ENCODE measurements at places on chromosomes 2 and 18.
A peak's percentile ranks its signal among the peaks of the same experiment; 100 is the strongest.

- DNase-seq: no peak
Observed at GRCh38 chr2:169946092-169946491, 118.8 kb downstream of the UBR3 start.

GRCh38 chr2:75892490-75892889 lies 181.8 kb upstream of the GCFC2 start:
- DNase-seq: no peak

DNA sequence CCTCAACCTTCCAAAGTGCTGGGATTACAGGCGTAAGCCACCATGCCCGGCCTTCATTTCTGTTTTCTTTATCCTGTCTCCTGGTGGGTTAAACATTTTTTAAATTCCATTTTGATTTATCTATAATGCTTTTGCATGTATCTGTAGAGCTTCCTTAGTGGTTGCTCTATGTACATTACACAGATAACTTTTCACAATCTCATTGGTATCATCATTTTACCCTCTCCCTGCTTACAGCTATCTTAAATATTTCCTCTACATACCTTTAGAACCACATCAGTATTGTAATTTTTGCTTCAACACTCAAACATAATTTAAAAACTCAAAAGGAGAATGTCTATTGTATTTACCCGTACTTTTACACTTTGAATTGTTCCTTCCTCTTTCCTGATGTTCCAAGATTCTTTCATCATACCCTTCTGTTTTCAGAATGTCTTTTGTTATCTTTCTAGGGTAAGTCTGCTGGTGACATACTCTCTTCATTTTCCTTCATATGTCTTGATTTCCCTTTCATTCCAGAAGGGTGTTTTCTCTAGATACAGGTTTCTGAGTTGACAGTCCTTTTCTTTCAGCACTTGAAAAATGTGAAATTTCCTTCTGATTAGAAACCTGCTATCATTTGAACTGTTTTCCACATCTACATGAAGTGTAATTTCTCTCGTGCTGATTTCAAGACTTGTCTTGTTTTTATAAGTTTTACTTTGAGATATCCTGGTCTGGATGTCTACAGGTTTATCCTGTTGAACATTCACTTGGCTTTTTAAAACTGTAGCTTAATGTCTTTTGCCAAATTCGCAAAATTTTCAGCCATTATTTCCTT lies 21.9 kb downstream of the PPP3R1 start:
- DNase-seq: no peak

DNA sequence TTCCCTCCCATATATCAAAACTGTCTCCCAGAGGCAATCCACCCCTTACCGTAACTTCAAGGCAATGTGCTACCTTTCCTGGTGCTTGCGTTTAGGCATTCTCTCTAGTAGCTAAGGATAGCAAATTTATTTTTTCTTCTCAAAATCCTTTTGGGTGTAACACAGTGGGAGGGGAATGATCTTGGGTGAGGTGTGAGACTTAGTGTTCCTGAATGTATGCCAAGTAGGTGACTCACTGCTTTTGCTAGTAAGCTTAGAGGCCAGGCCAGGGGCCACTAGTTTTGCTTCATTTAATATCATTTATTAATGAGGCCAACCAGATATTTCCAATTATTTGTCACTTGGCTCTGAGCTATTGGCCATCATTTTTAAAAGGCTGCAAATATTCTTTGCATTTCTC lies 135.5 kb downstream of the NAPG start:
- DNase-seq: no peak

- no peak for DNase-seq
Observed at GRCh38 chr18:5430131-5430530, 113.7 kb downstream of the EPB41L3 start.

GRCh38 chr2:196220671-196221070 lies 49.3 kb upstream of the STK17B start:
- no peak for DNase-seq

- no peak for DNase-seq
Observed at GRCh38 chr2:229375251-229375650, 104.2 kb upstream of the PID1 start.

- no peak for DNase-seq
Observed at GRCh38 chr2:141362311-141362710, 768.5 kb downstream of the LRP1B start.

DNA sequence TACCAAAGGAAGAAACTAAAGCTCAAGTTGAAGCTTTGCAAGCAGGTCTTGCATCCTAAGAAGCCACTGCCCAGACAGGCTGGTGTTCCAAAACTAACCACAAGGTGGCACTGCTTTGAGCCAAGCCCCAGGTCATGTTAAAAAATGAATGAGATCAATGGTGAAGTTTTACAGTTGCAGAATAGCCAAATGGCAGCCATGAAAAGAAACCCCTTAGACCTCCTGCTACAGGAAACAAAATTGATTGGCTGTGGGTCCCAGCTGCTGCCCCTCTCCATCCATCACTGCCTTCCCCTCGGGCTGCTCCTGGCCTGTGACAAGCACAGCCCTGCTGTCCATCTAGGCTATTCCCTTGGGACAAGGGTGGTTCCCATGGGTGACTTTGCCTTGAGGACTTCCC lies 20.7 kb upstream of the MREG start:
- DNase-seq: peak; percentile 52

DNA sequence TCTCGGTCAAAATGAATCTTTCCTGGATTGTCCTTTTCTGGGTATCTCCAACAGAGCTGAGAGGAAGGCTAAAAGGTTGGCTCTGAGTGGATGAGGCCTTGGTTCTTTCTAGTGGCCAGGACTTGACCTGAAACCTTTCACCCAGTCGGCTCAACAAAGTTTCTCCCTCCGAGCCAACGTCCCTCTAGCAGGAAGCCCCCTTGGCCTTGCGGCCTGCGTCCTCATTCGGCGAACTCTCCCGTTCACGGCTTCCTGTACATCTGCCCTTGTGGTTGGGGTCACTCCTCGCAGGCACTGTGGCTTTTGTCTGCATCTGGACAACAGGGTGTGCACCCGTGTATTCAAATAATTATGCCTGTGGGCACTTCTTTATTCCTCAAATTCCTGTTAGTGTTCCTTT lies 9.4 kb upstream of the SIX3 start:
- no peak for DNase-seq

DNA sequence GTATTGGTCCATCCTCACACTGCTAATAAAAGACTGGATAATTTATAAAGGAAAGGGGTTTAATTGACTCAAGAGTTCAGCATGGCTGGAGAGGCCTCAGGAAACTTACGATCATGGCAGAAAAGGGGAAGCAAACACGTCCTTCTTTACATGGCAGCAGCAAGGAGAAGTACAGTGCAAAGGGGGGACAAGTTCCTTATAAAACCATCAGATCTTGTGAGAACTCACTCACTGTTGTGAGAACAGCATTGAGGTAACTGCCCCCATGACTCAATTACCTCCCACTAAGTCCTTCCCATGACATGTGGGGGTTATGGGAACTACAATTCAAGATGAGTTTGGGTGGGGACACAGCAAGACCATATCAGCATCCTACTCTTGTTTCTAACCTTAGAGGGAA lies 37.0 kb downstream of the SP100 start:
- no peak for DNase-seq

DNA sequence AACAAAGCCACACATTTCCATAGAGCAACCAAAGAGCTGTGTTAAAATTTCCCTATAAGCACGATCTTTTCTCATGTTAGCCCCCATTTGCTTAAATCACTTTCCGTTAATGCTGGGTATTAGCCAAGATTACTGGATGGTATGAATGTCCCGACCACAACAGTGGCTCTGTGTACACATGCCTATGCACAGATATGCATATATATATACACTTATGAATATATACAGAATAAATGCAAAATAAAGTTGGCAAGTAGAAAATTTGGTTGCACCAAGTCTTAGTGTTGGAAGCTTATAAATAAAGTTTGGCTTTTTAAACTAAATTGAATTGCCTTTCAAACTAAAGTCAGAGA lies 265.9 kb upstream of the ETAA1 start:
- DNase-seq: no peak

- DNase-seq: no peak
Observed at GRCh38 chr2:138035608-138036217, 71.4 kb downstream of the HNMT start.

GRCh38 chr2:107719836-107720235 lies 106.9 kb upstream of the RGPD4 start:
- DNase-seq: no peak

DNA sequence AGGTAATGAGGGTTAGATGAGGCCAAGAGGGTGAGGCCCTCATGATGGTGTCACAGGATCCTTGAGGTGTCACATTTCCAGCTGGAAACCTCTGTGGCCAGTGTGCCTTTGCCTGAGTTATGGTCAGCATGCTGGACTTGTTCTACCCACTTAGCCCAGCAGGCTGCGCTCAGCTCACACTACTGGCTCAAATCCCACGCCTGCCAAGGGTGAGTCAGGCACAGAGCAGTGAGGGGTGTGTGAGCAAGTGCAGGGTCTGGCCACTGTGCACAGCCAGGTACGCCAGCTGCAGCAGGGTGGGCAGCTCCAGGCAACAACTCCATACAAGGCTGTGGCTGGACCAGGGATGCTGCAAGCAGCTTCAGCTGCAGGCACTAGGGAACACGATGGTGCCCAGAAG lies 616.6 kb upstream of the FSHR start:
- DNase-seq: no peak

GRCh38 chr2:167127135-167127534 lies 238.9 kb downstream of the XIRP2 start:
- no peak for DNase-seq

- DNase-seq: no peak
Observed at GRCh38 chr18:75105551-75106254, 103.2 kb downstream of the PTGR3 start.

GRCh38 chr18:61474918-61475317 lies 141.7 kb downstream of the CDH20 start:
- no peak for DNase-seq

GRCh38 chr2:210460322-210461227 lies 16.0 kb downstream of the LANCL1 start:
- no peak for DNase-seq

DNA sequence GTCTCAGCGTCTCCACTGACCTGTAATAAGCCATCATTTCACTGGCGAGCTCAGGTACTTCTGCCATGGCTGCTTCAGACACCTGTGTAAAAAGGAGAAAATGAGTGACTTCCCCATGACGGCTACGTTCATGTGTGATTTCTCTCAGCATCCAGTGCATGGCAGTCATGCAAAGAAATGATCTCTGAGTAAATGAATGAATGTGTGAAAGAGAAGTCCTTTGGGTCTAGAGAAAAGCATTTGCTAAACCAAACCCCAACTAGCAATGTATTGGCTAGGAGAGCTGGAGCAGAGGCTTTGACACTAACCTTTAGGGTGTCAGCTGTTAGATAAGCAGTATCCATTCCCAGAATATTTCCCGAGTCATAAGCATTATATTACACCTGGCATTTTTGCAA lies 417 bp downstream of the IL1B start:
- no peak for DNase-seq

DNA sequence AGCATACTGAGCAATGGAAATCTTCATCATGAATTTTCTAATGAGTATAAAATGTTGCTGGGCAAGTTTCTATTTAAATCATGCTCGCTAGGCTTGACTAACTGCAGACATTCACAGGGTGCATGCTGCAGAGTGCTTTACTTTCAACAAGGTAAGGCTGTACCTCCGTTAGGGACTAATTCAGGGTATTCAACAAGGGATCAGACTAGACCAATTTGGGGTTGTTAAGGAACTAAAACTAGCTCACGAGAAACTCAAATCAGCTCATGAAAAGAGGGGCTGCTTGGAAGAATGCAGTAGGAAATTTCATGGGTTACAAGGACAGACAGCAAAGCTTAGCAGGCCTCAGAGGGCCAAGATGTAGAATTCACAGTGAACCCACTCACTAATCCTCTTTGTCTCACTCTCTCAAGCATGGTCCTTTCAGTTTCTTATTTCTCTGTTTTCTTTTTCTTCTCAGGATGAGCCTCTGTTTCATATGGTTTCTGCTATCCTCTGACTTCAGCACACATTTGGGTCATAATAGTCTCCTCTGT lies 2.2 kb downstream of the MYO3B start:
- no peak for DNase-seq

GRCh38 chr2:11465485-11466306 lies at the start of gene E2F6:
TSS of gene E2F6 (minus strand) at chr2:11466161. CDS start at chr2:11465879, 282 bp downstream.
- peak; percentile 69 for DNase-seq

GRCh38 chr2:189012351-189012750 lies 38.2 kb downstream of the COL3A1 start:
- no peak for DNase-seq

DNA sequence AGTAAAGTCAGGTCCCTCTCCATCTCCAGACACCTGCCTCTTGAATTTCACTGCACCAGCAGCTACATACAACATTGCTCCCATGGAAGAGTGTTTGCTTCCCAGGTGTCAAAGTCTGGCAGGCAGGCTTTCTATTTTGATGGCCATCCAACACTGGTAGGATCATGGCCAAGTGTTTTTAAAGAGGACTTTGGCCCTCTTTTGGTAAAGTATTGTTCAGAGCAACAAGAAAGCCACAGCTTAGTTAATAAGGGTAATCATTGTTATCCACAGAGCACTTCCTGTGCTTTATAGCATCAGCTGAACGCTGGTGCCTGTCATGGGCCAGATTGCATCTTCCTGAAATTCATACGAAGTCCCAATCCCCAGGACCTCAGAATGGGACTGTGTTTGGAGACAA lies 133.2 kb downstream of the NCK2 start:
- no peak for DNase-seq

GRCh38 chr2:237721458-237721857 lies 77.1 kb upstream of the RBM44 start:
- no peak for DNase-seq

GRCh38 chr2:227308784-227309183 lies 16.3 kb upstream of the MFF start:
- DNase-seq: no peak

DNA sequence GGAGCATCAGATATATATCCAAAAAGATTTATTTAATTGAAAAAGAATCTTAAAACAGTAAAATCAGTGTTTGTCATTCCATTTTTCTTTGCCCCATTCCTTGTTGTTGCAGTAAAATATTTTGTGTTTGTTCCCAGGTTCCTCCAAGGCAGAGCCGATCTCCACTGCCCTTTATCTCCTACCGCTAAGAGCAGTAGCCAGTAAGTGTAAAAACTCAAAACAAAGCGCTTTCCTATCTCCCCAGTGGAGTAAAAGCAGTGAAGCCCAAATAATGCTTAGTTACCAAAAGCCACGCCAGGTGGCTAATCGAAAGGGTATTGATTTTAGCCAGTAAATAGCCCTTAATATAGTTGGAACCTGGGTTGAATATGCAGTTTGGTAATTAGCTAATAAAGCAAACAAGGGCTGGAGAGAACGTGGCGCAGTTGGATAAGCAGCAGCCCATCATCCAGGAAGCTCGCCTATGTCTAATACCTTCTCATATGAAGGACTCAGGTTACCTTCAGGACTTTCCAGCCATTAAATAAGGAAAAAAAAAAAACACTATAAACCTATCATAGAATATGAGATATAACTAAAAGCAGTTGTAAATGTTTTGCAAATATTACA lies 12.4 kb upstream of the GPD2 start:
- DNase-seq: no peak

DNA sequence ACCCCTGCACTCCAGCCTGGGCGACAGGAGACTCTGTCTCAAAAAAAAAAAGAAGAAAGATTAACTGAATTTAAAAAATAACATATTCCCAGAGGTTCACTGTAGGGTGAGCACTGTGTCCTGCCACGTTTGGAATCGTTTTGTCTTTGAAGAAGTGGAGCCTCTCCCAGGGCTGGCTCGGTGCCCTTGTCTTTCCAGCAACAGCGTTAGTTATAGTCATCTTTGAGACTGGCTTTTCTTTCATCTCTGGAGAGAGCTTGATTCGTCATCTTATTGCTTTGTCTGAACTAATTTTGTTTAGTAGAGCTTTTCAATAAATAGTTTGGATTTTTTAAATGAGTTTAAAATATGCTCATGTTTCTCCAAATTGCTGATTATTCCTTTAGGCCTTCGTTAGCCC lies 50.5 kb downstream of the IMPA2 start:
- DNase-seq: no peak

All from stimulated activated CD4-positive, alpha-beta T cell treated with anti-CD3 and anti-CD28 coated beads, Interleukin-1b, Interleukin-23, amount 100 ng/mL, for 1 hour (primary cell).